SK-N-DZ (cell line): ENCODE measurements at places on chromosomes 3 and 15.

DNA sequence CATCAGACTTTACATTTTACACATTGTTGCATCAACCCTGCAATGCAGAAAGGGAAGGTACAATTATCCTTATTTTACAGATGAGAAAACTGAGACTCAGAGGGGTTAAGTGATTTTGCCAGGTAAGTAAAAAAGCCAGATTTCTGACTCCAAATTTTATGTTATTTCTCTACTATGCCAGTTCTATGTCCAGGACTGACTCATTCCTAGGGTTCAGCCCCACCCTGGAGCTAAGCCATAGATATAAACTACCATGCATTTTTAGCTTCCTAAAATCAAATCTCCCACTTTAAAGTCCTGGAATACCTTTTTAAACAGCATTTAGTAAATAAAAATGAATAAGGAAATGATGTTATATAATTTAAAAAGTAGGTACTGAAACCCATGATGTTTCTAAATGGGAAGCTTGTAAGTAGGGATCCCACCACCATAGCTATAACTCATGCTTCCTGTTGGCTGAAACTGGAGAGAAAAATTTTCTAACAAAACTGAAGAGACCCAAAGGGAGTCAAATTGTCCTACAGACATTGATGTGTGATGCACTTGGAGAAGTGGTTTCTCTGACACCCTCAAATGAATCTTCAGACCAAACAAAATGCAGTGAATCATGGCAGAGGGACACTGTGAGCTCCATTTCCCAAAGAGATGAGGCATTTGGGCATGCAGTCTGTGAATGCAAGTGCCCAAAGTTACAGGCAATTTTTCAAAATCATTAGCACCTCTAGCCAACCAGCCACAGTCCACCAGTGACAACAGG lies 301.7 kb upstream of the UMPS start:
- DNase-seq = no peak

GRCh38 chr3:50450209-50450921 lies 53.1 kb downstream of the CACNA2D2 start:
- no peak for DNase-seq

- DNase-seq = no peak
These were observed 19.7 kb upstream of the CGNL1 start for GRCh38 chr15:57356636-57357035.

GRCh38 chr3:128276146-128276435 lies 122.8 kb downstream of the EEFSEC start:
- DNase-seq = no peak

DNA sequence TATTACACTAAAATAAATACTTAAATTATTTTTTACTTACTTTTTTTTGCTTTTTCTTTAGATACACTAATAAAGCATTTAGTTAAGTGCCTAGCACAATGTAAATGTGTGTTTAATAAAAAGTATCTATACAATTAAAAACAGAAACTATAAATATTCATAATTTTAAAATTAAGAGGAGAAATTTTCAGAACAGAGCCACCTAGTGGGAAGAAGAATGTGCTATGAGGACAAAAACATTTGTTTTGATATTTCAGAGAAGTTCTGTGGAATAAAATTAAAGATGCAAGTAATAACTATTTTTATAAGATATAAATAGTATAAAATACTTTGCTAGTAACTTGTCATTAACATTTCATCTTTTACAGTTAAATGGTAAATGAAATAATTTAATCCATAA lies 33.6 kb upstream of the PLSCR5 start:
- no peak for DNase-seq

DNA sequence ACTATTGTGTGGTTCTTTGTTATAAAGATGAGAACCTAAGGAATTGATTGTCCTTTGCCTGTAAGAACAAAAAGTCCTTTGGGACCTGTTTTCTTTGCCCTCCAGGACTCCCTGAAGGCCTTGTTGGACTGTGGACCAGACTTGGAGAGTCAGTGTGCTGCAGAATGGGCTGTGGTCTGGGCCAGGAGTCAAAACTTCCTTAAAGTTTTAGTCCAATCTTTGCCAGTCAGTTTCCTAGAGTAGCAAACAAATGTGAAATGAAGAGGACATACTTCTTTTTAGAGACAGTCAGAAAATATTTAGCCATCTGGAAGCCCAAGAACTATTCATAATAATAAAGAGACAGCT lies 45.4 kb downstream of the PDE8A start:
- DNase-seq = no peak

DNA sequence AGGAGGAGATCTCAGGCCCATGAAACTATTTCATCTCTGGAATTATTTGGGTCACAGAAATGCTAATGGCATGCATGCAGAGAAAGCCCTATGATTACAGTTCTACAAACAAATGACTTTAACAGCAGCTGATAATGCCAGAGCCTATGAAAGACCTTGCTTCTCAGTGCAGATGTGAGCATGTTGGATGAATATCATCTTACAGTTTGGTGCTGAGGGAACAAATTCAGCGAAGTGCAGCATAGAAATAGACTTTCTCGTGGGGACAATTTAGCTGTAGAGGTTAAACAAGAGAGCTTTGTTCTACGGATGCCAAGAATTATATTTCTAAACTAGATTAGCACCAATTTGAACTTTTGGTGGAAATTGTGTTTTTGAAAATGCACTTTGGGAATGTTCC lies 27.7 kb downstream of the PTX3 start:
- no peak for DNase-seq

DNA sequence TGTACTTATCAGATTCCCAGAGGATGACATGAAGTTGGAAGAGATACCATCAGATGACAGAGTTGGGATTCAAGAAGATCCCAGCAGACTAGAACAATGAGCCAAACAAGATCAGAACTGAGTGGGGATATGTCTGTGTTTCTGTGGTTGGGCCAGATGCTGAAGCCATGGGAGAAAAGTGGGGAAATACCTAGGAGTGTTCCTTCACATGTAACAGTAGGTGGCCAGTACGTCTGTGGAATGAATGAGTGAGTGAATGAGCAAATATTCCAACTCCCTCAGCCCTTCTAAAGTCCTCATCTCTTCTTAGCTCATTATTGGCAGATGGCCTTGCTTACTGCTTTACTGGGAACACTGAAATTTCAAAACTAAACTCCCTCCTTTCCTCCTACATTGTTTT lies 32.2 kb upstream of the GREM1 start:
- no peak for DNase-seq
